ENCODE measurements at places on chromosomes 2 and 18.

GRCh38 chr2:55302241-55302640 is 33.2 kb upstream of the MTIF2 start:
- no peak for DNase-seq

GRCh38 chr2:166115589-166115988 is 12.2 kb downstream of the SCN1A start:
- no peak for DNase-seq

GRCh38 chr2:218263817-218264641 is 3.2 kb downstream of the GPBAR1 start:
- DNase-seq = no peak

DNA sequence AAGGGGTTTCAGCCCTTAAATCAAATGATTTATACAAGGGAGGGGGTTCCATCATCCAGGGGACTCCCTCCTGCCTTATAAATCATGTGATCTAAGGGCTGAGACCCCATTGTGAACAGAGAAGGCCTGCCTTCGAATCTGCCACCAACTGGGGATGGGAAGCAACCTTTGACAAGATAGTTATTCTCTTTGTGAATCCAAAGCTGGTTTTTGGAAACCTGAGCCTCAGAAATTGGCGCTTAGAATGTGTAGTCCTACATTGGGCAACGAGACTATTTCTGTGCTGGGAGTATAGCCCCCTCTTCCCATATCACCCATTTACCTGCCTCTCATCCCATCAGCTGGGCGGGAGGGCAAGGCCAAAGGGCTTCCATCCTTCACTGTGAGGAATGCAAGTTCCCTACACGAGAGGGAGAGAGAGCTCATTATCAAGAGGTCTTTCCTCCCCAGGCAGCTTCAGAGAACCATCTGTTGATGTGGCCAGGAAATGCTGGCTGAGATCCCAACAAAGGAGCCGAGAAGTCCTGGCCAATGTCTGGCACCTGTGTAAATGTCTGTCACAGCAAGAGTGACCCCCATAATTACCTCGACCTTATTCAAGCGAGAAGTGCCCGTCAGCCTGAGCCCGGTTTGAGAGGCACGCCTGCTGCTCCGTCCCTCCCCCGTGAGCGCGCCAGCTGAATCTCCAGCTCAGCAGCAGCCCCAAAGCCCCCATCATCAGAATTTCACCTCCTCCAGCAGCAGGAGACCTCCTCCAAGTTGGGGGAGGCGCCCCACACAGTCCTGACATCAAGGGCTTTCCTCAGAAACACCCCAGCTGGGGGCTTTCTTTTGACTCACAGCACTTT is 48.4 kb upstream of the APCDD1 start:
- no peak for DNase-seq

GRCh38 chr2:97931118-97931857 is 64.5 kb downstream of the TMEM131 start:
- no peak for DNase-seq

DNA sequence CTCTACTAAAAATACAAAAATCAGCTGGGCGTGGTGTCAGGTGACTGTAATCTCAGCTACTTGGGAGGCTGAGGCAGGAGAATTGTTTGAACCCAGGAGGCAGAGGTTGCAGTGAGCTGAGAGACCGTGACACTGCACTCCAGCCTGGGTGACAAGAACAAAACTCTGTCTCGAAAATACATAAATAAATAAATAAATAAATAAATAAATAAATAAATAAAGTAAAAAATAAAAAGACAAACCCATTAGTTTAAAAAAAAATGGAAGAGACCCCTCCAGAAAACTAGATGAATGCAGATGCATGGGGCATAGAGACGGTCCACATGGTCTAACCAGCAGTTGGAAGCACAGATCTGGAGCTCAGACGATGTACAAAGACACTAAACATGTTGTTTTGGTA is 18.1 kb downstream of the TMEM163 start:
- no peak for DNase-seq

GRCh38 chr2:215966274-215966673 is 47.1 kb downstream of the MREG start:
- no peak for DNase-seq

GRCh38 chr2:85954192-85954589 is 65.4 kb upstream of the ST3GAL5 start:
- no peak for DNase-seq

- no peak for DNase-seq
These were observed 156.4 kb downstream of the SEPTIN10 start for GRCh38 chr2:109457366-109457765.

DNA sequence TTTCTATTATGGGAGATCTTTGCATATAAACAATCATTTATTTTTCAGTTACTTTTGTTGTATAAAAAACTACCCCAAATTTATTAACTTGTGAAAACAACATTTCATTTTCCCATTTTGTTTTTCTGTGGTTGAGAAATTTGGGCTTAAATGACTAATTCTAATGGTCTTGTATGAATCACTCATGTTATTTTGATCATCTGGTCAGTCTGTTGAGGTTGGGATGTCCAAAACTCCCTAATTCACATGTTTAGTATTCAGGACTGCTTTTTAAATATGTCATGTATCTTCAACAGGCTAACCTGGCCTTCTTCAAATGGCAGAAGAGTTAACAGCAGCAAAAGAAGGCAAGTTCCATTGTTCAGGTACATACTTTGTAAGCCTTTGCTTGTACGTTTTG is 788.1 kb downstream of the TRIB2 start:
- DNase-seq = no peak

- no peak for DNase-seq
These were observed 231.1 kb downstream of the LRP1B start for GRCh38 chr2:141899740-141900139.

- no peak for DNase-seq
These were observed 23.7 kb downstream of the CYP27A1 start for GRCh38 chr2:218805627-218806026.

DNA sequence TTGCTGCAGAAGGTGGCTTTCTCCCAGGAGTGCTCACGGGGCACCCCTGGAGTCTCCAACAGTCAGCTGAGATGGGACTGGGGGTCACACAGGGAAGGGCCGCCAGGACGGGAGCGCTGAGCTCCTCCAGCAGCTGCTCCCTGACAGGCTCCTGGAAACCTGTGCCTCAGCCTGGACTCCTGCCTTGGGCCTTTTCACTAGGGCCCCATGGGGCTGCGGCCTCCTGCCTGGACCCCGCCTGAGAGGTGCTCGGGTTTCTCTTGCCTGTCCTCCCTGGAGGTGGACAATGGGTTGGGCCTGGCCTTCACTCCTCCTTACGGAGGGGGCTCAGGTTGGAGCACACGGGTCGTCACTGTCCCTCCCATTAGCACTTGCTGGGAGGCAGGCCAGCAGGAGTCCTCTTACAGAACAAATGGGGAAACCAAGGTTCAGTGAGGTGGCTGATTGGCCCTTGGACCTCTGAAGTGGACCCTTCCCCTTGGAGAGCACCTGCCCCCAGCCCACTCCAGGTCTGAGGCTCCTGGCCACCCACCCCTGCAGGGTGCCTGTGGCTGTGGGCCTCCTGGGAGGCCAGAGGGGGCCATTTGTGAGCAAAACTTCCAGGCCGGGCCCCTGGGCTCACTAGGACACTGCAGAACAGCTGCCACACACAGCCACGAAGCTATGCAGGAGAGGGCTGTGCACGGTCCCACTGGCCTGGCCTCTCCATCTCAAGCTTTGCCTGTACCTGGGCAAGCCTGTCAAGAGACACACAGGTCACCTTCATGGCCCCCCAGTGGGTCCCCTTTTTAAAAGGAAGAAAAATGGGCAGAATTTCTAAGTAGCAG is 57.1 kb upstream of the ODC1 start:
- DNase-seq = no peak

- DNase-seq = no peak
These were observed 30.9 kb downstream of the STK39 start for GRCh38 chr2:168216351-168217005.

DNA sequence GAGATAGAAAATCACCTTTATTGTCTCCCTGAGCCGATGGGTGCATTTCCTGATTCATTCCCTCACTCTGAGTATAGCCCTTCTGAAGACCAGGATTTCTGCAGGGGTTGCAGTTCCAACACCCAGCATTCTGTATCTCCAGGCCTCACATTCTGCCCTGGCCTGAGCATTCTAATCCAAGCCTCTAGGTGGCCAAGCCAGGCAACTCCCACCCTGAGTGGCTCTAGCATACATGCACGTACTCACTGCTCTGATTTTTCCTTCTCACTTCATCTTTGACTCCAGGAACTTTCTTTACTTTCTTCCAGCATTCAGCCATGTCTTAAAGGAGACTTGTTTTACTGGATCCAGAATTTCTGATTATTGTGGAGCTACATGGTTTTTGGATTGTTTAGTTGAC is 100.7 kb upstream of the STK39 start:
- DNase-seq = no peak

GRCh38 chr2:240958366-240959213 is 39.8 kb upstream of the SNED1 start:
- DNase-seq = no peak

DNA sequence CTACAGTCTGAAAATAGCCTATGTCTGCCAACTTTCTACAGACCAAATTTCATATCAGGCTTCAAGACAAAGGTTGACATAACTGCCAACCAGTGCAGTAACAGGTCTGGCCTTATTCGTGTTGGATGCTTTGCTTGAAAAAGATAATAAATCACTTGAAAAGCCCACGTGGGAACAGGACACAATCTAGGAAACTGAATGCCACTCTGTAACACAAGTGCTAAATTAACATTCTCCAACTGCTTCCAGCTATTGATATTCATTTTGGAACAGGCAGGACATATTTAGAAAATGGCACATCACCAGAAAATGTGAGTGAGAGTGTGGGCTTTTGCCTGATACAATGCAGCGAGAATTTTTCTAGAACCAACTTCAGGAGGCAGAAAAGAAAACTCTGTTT is 165.9 kb upstream of the CCDC150 start:
- no peak for DNase-seq

- DNase-seq = no peak
These were observed 69.1 kb upstream of the NFATC1 start for GRCh38 chr18:79326413-79327198.

GRCh38 chr2:143468341-143468888 is 339.2 kb downstream of the ARHGAP15 start:
- no peak for DNase-seq

- DNase-seq = no peak
These were observed 11.8 kb downstream of the CNDP2 start for GRCh38 chr18:74507927-74508326.

Measured in stimulated activated CD4-positive, alpha-beta T cell treated with anti-CD3 and anti-CD28 coated beads, Interleukin-15, amount 100 ng/mL, for 1 hour (primary cell).